ENCODE measurements at places on chromosomes 2 and 18.

DNA sequence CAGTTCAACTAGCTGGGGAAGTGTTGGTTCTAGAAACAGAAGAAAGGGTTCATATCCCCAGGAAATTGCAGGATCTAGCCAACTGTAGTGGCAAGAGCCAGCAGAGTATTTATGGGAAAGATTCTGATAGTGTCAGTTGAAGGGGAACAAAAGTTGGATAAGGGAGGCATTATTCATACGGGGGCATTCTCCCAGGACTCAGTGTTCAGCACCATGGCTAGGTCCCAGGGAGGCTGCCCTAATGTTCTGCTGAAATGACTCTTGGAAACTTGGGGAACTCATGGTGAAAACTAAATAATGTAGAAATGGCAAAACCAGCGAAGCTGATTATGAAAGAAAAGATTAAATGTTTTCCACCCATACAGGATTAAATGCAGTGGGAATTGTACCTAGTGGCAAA is 543.7 kb downstream of the TRIB2 start:
- no peak for DNase-seq

DNA sequence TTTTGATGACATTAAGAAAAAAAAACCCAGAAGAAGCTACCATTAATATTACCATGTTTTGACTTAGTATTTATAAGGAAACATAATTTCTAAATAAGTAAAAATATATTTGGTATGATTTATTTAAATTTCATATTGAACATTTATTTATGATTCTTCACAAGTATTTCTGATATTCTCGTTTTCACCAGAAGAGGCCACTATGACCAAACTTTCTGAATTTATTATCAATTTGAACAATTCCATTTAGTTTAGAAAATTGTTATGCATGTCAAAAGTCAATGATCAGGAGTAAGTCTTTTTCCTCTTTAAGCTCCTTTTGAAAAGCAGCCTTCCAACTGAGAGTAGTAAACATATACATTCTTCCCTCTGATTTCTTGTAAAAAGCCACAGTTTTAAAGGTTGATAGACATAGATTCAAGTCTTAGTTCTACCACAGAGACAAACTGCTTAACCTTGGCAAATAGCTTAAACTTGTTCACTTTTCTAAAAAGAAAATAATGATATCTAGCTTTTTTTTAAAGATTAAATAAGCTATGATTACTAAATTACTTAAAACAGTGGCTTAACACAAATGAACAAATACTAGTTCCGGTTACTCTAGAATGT is 329.9 kb downstream of the TRIB2 start:
- no peak for DNase-seq

GRCh38 chr18:61575419-61575818 is 242.2 kb downstream of the CDH20 start:
- no peak for DNase-seq

DNA sequence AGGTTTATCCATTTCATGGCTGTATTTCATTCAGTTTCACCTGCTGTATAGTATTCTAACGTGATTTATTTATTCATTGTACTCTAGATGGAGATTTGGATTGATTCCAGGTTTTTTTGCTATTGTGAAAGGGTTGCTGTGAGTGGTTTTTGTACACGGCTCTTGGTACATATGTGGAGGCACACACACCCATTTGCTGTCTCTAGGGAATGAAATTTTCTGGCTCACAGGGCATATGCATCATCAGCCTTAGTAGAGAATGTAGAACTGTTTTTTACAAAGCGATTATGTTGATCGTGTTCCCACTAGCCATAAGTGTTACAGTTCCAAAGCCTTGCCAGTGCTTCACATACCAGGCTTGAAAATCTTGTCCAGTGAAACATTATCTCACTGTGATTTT is 5.1 kb downstream of the SPTBN1 start:
- no peak for DNase-seq

DNA sequence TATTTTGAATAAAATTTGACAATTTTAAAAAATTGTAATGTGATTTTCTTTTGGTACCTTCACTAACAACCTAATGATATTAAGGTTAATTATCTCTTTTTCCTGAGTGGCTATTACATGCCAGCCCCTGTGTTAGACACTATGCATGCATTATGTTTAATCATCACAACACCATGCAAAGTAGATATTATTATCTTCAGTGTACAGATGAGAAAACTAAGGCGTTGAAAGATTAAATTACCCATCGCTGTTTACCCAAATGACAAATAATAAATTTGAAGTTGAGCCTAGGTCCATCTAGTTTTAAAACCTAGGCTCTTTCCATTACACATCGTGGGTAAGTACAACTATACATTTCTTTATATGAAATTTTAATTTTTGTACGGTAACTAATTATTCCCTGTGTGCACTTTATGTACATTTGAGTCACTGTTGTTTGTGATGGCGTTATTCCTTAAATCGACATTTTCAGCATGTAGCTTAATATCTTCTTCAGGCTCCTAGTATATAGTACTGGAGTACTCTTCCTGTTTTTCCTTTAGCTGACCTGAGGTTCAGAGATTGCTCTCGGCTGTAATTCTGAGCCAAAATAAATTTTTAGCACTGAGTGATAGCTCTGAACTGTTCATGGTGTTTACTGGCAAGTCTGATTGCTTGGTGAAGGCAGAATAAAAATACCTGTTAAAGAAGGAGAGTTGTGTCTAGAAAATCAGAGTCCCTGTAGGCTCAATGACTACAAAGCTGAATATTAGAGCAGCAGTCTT is 13.9 kb upstream of the MBD2 start:
- DNase-seq = no peak

DNA sequence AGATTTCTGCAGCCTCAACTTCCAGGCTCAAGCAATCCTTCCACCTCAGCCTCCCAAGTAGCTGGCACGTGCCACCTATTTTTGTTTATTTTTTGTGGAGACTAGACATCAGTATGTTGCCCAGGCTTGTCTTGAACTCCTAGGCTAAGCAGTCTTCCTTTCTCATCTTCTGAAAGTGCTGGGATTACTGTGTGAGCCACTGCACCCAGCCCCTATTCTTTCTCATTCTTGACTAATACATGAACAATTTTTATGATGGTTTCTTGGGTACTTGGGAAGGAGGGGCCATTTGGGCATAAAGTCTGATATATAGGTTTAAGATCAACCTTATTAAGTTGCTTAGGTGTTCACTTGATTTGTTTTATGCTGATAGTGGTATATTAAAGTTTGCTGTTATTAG is 26.2 kb downstream of the EPC2 start:
- no peak for DNase-seq

DNA sequence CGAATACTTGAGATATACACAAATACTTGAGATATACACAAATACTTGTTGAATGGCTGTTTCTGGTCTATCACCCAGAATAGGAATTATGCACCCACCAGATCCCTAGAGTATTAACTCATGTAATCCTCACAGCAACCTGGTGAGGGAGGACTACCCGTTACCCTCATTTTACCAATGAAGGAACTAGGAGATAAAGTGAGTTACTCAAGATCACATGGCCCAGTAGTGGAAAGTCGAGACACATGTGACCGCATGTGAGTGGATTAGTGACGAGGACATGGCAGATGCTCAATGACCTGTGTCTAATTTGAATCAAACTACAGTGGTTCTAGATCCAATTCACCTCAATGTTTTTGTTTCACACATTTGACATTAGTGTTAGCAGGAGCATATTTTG is 2.4 kb downstream of the MOGAT1 start:
- DNase-seq = no peak

DNA sequence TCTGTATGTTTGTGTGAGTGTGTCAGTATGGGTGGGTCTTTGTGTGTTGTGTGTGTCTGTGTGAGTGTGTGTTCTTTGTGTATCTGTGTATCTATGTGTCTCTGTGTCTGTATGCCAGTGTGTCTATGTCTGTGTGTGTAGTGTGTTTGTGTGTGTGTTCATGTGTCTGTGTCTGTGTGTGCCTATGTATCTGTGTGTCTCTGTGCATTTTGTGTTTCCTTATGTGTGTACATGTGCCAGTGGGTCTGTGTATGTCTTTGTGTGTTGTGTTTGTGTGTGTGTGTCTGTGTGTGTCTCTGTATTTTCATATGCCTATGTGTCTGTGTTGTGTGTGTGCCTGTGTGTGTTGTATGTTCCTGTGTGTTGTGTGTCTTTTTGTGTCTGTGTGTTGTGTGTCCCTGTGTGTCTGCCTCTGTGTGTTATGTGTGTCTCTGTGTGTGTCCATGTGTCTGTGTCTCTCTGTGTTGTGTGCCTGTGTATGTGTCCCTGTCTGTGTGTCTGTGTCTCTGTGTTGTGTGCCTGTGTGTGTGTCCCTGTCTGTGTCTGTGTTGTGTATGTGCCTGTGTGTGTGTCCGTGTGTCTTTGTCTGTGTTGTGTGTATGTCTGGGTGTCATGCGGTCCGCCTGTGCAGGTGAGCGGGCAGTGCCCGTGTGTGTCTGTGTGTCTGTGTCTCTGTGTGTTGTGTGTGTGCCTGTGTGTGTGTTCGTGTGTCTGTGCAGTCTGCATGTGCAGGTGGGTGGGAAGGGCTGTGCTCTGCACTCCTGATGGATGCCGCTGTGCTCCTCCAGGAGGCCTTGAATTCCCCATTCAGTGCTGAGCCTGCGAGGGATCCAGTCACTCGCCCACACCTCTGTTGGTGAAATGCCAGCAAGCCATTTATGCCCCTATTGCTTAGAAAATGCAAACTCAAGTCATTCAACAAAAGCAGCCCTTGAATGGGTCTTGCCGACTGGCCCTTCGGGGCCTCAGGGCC is 37.4 kb downstream of the KLHL29 start:
- no peak for DNase-seq

GRCh38 chr18:75211002-75211621 is 515 bp downstream of the TSHZ1 start:
- no peak for DNase-seq

- no peak for DNase-seq
These were observed 12.4 kb upstream of the DTNB start for GRCh38 chr2:25685741-25686140.

GRCh38 chr2:241795021-241795999 is 13.7 kb upstream of the NEU4 start:
- DNase-seq = no peak

DNA sequence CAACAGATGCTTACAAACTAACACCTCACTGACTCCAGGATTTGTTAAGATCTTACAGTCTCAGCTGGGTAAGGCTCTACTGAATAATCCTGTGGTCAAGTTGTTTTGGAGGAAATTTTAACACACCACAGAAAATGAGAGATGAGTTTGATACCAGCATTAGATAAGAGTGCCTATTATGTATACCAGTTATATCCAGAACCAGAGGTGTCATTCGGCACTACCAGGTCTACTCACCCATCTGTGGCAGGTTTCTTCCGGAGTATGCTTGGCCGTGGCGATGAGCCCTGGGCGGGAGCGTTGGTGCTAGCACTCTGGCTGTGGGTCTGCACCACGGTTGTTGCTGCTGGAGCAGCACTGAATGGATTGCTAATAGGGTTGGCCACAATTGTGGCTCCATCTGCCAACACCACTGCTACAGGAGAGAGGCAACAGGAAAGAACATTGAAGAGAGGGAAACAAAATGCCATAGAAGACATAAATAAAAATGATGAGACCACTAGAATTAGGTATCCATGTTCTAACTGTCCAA is 41.2 kb downstream of the SAP130 start:
- DNase-seq = no peak

DNA sequence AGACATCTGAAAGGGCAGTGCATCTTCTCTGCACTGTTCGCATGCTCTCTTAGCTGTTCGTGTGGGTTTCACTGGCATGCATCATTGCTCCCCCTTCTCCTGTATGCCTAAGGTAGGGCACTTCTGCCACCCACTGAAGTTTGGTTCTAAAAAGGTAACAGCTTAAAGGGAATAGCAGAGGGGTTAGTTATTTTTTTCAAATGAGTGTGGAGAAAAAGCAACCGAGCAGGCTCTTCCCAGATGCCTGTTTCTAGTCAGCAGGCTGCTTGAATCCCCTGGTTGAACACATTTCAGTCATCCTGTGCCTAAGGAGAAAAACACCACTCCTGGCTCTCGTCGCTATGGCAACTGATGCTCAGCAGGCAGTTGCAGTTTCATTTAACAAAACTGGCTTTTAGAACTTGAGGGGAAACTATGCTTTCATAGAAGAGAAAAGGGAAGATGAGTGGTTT is 69.8 kb upstream of the GALNT3 start:
- no peak for DNase-seq

DNA sequence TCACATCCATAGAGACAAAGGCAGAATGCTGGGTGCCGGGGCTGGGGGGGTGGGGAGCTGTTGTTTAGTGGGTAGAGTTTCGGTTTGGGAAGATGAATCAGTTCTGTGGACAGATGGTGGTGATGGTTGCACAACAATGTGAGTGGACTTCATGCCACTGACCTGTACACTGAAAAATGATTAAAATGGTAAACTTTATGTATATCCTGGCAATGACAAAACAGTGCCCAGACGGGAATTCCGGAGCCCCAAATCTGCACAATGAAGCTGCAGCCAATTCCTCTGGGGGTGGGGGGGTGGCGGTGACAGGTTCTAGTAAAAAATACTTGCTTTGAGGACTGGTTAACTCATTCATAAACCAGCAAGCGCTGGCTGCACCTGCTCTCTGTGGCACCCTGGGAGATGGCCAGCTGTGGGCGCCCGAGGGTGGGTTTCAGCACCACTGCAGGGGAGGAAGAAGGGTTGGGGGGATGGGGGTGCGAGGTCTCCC is 81.8 kb upstream of the HPCAL1 start:
- no peak for DNase-seq

GRCh38 chr2:124959581-124959980 is 934.5 kb downstream of the CNTNAP5 start:
- no peak for DNase-seq

- no peak for DNase-seq
These were observed 10.5 kb upstream of the CYP26B1 start for GRCh38 chr2:72157871-72158771.

DNA sequence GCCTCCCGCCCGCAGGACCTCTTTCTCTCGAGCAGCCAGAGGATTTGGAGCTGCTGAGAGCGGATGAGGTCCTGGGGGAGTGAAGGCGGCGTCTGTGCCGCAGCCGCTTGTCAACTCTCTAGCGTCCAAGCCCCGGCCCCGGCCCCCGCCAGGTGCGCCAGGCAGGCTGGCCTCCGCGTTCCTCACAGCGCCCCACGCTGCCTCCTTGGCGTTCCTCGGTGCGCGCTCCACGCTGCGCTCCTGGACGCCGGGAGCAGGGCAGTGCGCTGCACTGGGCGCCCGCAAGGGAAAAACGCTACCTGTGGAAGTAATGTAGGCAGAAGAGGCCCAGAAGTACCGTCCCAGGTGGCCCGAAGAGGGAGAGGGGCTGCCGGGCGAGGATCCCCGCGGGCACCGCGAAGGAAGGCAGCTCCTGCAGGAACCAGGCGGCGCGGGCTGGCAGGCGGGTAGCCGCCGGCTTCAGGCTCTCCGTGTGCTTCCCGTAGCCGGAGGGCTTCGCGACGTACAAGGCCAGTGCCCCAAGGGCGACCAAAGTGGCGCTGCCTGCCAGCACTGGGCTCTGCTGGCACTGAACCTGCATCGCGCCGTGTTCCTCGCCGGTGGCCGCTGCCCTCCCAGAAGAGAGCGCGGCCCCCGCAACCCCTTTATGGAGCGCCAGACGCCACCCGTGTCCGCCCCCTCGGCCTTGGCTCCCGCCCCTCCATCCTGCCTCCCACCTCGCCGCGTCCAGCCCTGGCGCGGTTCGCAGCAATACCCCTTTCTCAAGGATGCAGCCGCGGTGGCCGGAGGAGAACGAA is at the start of gene SRD5A2:
Gene SRD5A2, minus strand, starts transcription at position 618 of the 797 bp plus-strand sequence. Its CDS starts 38 bp downstream, at position 580.
- no peak for DNase-seq

Measured in hematopoietic multipotent progenitor cell treated with erythropoietin and hydrocortisone succinate and interleukin-3 and kit ligand, for 17 days (in vitro differentiated cells).